ENCODE measurements at places on chromosomes 5 and 9.

- no peak for DNase-seq
Observed at GRCh38 chr5:94467954-94468930, 150.2 kb downstream of the KIAA0825 start.

DNA sequence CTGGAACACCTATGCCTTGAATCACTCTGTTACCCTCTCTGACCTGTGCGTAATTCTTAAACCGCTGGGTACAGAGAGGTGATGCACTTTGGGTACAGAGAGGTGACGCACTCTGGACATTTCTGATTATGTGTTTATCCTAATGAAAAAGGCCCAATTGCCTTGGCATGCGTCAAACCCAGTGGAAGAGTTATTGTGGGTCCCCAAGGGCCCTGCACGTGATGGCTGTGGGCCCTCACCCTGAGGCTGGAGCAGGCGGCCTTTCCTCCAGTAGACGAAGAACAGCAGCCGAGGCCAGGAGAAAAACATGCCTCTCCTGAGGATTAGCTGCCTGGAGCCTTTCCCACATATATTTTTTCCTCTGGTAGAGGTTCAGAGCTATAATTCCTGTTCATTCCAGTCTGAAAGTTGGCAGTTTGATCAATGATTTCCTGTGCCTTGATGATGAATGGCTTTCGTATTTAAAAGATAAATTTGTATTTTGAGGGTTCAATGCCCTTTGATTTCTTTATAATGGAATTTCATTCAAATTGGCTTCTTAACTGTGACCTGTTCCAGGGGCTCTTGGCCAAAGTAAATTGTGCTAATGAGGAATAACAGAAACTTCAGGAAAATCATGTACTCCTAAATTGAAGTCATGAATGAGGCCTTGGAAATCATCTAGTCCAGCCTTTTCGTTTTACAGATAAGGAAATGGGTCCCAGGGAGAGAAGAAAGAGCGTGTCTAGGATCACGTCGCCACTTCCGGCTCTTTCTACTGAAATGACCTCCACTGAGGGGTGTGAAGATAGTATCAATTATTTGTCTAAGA lies 22.8 kb downstream of the ACER2 start:
- no peak for DNase-seq

DNA sequence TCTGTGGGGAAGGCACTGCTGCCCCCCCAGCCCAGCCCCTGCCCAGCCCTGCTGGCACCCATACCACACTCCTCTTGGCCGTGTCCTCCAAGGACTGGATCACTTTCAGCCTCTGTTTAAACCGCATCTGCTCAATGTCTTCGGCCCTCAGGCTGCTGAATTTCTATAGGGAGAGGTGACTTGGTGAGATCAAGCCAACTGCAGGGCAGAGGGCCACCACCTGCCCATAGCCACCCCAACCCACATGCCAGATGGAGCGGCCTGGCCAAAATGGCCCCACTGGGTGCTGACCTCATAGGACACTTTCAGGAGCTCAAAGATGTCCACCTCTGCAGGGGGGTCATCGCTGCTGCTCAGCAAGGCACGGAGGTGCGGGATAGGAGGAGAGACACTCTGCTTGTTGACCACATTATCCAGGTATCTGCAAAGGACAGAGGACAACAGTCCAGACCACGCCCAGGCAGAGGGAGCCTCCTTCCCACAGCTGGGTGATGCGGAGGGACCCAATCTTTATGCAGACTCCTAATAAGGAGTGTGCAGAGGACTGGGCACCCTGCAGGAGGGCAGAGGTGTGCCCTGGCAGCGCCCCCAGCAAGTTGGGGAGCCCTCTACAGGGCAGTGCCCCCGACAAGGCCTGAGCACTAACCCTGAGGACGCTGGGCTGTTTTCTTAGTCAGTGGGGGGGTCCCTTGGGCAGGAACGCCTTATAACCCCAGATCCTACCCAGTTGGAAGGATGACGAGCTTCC lies 14.4 kb upstream of the MRNIP start:
- no peak for DNase-seq

- no peak for DNase-seq
Observed at GRCh38 chr5:152403046-152403445, 2.0 kb downstream of the NMUR2 start.

All from NCI-H1694 (cell line).